ENCODE measurements at places on chromosomes 5 and 9.

- no peak for DNase-seq
Measured at GRCh38 chr9:8809741-8810140, 1010.2 kb upstream of the DMAC1 start.

- DNase-seq, result no peak
Measured at GRCh38 chr5:127892467-127893207, 189.4 kb downstream of the CCDC192 start.

DNA sequence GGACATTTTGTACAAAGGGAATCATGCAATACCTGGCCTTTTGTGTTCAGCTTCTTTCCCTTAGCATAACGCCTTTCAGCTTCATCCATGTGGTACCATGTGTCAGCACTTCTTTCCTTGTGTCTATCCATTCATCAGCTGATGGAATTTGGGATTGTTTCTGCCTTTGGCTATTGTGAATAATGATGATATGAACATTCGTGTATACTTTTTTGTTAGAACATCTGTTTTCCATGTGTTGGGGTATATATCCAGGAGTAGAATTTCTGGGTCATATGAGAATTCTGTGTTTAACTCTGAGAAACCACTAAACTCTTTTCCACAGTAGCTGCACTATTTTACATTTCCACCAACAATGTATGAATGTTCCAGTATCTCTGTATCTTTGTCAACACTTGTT lies 14.8 kb upstream of the PRRC2B start:
- DNase-seq, result no peak

DNA sequence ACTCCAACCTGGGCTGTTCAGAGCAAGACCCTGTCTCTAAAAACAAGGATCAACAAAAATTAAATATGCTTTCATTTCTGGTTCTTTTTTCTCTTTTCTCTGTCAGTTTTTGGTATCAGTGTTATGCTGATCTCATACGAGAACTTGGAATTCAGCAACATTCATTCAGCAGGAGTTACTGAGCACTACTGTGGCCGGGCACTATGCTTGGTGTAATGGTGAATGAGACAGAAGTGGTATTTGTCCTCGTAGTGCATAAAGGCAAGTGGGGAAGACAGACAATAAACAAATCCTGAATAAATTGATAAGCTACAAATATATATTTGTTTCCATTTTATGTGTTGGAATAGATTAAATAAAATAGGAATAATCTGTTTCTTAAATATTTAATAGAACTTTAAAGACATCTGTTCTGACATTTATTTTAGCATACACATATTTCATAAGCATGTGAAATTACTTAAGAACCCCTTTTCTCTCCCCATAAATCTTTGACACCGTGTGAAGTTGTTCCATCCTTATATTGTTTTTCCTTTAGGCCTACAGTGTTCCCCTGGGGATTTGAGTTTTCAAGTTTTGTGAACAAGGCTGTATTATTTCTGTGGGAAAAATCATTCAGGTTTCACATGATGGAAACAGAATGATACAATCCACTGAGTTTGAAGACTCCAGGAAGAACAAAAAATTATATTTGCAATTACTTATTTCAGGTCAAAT lies 24.6 kb downstream of the UBAP1 start:
- no peak for DNase-seq

- DNase-seq, result no peak
Measured at GRCh38 chr5:40384782-40385390, 294.8 kb upstream of the PTGER4 start.

DNA sequence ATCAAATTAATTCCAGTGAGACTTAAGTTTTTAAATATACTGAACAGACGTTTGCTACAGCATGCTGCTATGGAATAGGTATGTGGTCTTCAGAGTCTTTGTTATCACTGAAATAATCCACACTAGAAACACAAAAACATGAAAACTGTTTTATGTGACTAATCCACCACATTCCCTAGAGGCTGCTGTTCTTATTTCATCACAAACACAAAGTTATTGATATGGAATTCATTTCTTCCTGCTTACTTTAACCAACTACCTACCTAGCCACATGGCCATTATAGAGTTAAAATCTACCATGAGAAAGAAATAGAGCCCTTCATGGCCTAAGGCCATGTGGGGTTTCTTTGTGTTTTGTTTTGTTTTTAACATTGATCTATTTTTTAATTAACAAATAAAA lies 232.3 kb upstream of the PTGER4 start:
- DNase-seq, result no peak

GRCh38 chr9:130791303-130791894 lies 43.7 kb upstream of the ABL1 start:
- DNase-seq, result no peak

DNA sequence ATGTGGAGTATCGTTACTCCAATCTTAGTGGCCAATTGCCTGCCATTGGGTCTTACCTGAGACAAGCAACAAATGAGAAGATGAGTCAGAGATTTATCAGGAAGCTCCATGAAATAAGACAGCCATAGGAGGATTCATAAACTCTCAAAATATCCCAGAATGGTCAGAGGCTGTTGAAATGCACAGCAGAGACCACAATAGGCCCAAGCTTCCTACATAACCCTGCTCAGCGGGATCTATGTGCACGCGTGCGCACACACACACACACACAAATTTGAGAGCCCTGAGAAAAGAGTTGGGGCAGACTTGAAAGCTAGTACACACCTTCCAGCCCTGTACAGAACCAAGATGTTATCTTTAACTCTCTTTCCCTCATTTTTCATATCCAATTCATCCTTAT lies 9.8 kb downstream of the UIMC1 start:
- DNase-seq, result no peak

DNA sequence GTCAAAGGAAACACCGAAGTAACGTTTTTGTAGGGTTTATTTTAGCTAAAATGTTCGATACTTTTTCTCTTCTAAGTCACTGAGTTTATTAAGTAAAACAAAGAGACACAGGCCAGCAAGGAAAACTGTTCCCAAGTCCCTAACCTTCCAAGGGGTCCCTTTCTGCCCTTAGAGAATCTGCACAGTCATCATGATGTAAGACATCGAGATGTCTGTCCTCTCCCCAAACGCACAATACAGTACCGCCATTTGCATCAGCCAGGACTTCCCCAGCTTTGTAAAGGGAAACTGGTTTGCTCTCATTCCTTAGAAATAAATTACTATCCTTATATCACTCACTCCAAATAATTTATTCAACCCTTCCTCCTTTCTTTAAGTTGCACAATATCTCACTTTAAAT lies 89.3 kb downstream of the MARCHF11 start:
- no peak for DNase-seq

DNA sequence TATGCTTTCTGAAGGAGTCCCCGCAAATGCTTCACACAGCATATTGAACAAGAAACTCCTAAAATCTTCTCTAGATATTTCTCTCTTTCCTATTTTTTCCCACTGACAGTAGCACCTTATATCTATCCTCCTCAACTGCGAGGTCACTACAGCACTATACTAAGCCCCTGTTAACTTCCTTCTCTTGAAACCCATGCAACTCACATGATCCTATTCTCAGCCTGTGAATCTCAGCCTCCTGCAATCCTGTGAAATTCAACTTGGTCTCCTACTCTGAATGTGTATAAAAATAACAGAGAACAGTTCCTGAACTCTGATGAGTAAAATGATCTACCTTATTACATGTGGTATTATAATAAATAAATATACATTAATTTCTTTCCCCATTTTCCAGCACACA lies 6.1 kb upstream of the PLGRKT start:
- no peak for DNase-seq

- no peak for DNase-seq
Measured at GRCh38 chr9:69980591-69980990, 63.1 kb upstream of the MAMDC2 start.

GRCh38 chr5:100757618-100758017 lies 145.5 kb downstream of the ST8SIA4 start:
- DNase-seq, result no peak

- no peak for DNase-seq
Measured at GRCh38 chr9:7178729-7179128, 421.0 kb downstream of the KDM4C start.

- DNase-seq, result no peak
Measured at GRCh38 chr9:72648324-72649126, 127.1 kb downstream of the TMC1 start.

- DNase-seq, result no peak
Measured at GRCh38 chr9:29332789-29333188, 1759.5 kb upstream of the C9orf72 start.

DNA sequence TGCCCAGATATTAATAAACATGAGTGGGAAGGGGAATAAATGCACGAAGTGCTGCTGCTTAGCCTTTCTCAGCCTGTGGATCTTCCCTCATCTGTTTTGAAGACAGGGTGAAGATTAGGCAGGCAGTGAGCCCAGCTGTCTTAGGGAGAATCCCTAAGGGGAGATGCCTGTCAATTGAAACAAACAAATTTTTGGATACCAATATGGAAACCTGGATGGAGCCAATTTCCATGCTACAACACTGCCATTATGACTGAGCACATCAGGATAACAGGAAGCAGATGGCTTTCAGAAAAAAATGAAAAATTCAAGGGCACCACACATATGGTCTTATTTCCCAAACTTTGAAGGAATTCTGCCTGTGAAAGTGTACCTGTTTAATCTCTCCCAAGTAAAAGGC lies 80.3 kb downstream of the HMHB1 start:
- no peak for DNase-seq

DNA sequence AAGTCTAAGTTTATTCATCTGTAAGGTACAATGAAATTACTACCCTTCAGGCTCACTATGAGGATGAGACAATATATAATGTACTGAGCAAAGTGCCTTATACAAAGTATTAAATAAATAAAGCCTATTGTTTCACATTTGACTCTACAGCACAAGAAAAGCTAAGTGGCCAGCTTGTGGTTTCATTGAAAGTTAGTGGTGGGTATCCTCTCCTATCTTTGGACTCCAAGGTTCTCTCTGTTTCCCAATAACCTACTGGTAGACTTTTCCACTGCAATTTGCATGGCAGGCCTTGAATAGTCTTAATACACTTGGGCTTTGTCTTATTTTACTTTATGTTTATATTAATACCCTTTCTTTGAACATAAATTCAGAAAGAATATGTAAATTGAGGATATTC lies 262.7 kb downstream of the DEPDC1B start:
- DNase-seq, result no peak

GRCh38 chr9:21958833-21959232 lies 35.4 kb downstream of the CDKN2A start:
- DNase-seq, result no peak

DNA sequence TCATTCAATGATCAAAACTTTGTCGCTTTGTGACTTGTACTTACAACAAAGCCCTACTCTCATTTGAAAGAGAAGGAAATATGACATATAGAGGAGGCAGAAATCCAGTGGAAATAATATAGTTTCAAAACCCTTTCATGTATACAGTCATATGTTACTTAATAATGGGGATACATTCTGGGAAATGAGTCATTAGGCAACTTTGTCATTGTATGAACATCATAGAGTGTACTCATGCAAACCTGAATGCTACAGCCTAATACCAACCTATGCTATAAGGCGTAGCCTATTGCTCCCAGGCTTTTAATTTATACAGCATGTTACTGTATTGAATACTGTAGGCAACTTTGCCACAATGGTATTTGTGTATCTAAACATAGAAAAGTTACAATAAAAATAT lies 69.0 kb upstream of the SMC2 start:
- no peak for DNase-seq

DNA sequence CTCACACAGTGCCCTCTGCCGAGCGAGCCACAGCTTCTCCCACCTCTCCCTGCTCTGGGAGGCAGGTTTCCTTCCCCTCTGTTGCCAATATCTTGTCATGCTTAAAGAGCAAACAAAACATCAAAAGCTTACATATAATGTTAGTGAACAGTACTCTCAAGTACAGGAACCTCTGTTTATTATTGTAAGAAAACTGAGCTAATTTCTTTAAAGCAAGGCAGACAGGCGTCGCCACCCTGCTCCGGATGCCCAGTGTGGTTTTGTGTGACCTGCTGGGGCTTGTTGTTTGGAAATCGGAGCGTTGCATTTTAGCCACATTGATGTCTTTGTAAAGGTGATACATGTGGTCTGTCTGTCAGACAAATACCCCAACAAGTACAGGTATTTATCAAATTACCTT lies 401.4 kb upstream of the IRX1 start:
- DNase-seq, result no peak

DNA sequence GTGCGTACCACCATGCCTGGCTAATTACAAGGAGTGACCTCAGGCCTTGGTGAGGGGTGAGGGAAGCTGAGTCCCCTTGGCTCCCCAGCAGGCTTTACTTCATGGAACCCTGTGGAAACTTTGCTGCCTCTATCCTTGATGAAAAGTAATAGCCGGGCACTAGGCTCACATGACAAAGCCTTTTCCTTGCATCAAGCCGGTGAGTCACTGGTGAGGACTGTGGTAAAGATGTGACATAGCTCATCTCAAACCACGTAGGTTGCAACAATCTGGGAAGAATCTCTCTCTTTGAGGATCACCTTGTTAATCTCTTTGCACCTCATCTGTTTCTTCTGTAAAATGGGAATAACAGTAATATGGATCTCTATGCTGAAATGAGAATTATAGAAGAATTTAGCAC lies 116.3 kb upstream of the SLC25A48 start:
- no peak for DNase-seq

GRCh38 chr5:35626108-35626507 lies 8.4 kb downstream of the SPEF2 start:
- DNase-seq, result no peak

DNA sequence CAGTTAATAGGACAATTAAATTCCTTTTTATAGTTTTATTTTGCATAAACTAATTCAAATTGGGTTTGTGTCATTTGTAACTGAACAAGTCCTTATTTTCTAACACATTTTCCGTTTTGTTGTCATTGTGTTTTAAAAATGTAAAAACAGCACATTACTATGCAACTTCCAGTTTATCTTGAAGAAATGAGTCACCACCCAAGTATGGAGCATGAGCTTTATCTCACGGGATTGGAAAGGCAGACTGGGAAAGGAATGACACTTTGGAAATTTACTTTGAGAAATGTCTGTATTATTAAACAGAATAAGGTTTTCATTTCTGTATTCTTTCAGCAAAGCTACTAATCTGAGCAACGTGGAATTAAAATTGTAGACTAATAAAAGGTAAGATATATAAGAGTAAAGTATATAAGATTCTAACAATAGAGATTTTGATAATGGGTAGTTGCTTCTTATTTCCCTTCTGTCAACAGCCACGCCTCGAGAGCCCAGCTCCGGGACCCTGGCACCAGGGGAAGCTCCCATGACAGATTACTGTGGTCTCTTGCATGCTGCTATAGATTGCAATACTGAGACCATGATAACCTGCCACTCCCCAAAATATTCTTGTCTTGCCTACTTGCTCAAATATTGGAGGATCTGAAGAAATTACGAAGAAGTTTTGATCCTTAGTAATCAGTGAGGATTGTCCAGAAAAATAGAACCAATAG lies 433.1 kb downstream of the CHSY3 start:
- DNase-seq, result no peak

DNA sequence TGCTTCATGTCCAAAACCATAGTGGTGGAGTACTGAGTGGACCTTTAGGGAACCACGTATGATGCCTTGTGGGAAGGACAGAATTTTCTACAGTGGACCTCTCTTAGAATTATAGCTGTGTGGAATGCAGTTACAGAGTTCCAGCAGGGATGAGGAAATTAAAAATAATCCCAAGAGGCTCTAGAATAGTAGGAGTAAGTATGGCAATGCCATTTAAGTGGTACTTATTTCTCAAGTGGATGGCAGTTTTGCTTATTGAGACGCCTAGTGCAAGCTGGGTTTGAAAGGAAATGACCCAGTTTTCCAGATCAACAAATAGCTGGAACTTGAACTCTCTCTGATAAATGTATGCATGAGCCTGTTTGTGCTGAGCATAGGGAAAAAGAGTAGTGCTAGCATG lies 431.6 kb downstream of the PRR16 start:
- DNase-seq, result no peak

All from thyroid gland (tissue), 4 donors.